NCI-H187 (cell line): ENCODE measurements at places on chromosomes 16 and 17.

DNA sequence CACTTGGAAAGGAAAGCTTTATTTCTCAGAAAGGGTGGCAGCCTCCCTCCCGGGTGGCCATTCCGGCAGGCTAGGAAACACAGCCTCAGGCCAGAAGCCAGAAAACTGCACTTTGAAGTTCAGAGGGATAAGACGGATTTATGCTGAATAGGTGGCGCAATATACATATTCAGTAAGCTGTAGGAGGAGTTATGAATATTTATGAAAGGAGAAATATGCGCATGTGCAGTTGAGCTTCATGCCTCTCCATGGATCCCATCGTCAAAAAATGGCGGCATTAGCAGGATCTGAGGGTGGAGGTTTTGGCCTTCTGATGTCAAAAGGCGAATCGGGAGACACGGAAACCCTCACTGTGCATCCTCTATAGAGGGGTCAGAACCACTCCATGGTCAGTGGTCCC is 82.3 kb downstream of the KATNIP start:
- DNase-seq: no peak

DNA sequence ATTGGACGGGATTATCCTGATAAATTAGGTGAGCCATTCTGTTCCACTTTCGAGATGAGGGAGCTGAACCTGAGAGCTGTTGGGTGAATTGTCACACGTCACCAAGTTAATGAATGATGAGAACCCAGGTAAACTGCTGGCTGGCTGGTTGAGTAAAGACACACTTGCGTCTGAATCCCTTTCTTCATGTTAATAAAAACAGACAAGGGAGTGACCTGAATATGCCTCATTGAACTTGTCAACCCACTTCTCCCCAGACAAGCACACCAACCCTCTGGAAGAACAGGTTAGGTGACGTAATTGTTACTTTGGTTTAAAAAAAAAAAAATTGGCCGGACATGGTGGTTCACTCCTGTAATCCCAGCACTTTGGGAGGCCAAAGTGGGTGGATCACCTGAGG is 400.9 kb upstream of the CDH5 start:
- no peak for DNase-seq

GRCh38 chr17:45992904-45993303 is 6.1 kb upstream of the STH start:
- DNase-seq: no peak

GRCh38 chr16:26963109-26963508 is 103.6 kb upstream of the C16orf82 start:
- no peak for DNase-seq

- no peak for DNase-seq
These were observed 18.8 kb upstream of the BMERB1 start for GRCh38 chr16:15415511-15415985.

DNA sequence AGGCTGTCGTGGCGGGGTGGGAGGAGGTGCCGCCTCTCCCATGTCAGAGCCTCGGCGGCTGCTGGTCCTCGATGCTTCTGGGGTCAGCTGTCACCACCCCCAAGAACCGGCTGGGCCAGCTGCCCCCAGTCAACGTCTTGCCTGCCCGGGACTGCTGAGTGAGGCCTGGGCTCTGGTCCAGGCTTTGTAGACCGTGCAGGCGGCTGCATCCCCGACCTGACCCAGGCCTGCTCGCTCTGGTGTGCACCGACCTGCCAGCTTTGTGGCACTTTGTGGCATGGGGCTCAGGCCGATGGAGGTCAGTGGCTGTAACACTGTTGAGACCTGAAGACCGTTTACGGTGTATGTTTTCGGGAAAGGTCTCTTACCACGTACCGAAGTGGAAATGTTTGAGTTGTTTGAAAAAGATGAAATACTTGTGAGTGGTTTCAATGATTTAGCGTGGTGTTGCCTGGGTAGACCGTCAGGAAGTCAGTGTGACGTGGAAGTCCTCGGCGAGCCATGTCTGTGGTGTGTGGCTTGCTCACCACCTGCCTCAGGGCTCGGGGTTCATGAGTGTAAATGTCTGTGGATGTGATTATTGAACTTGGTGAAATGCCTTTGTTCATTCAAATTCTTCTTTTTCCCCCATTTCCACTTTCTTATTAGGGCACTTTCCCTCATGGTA is 53.2 kb upstream of the ZNF750 start:
- DNase-seq: no peak

DNA sequence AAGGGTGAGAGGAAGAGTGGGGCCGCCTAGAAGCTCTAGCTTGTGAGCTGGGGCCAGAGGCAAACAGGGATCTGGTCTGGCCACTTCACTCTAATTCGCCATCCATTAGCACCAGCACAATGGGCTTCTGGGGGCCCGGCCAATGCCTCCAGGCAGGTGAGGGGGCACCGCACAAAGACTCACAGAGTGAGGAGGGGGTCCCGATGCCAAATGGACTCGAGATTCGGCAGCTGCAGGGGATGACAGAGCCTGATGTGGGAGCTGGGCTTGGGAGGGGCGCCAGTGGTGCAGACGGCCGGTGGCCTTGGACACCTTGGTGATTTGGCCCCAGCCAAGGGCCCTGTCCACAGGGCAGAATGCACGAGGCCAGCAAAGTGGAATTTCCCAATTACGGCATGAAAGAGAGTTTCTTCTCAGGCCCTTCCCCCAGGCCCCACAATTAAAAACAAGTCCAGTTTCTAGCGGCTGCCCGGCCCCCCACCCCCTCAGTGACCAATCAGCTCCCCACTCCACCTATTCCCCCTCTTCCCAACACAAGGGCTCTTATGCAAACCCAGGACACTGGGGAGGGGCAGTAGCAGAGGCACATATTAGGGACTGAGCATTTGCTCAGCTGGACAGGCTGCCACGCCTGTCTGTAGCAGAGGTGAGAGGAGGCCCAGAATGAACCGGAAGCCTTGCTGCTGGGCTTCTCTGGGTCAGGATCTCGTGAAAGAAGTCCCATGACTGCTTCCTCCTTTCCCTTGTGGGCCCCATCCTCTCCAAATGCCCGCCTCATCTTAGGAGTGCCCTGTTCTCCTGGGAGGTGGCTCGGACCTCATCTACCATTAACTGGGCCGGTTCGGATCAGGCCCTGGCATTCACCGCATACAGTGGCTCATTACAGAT is 39.4 kb upstream of the MTSS2 start:
- DNase-seq: no peak

GRCh38 chr17:75371981-75372380 is 33.5 kb downstream of the GRB2 start:
- DNase-seq: no peak

DNA sequence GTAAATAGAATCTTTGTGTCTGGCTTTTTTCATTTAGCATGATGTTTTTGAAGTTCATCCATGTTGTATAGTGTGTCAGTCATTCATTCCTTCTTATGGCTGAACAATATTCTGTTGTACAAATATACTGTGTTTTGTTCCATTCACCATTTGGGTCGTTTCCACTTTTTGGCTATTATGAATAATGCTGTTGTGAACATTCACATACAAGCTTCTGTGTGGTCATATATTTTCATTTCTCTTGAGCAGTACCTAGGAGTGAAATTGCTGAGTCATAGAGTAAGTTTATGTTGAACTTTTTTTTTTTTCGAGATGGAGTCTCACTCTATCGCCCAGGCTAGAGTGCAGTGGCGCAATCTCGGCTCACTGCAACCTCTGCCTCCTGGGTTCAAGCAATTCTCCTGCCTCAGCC is 32.3 kb upstream of the TAOK1 start:
- no peak for DNase-seq

DNA sequence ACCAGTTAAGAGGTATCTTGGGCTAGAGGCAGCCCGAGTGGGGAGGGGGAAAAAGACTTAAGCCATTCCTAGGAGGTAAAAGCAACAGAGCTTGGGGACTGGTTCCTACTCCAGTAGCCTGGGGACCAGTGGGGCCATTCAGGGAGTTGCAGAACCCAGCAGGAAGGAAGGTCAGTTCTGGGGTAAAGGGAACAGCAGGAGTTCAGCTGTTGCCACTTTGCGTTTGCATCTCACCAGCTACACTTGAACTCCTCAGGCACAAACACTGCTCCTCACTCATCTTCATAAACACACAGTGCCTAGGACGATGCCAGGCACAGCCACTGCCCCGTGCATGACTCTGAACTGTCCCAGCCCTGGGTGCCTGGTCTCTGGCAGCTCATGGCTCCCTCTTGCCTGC is 4.0 kb downstream of the HAP1 start:
- no peak for DNase-seq
